ENCODE measurements at places on chromosomes 13 and 19.

- no peak for DNase-seq
These were observed 178.4 kb downstream of the FGF9 start for GRCh38 chr13:21849323-21849722.

DNA sequence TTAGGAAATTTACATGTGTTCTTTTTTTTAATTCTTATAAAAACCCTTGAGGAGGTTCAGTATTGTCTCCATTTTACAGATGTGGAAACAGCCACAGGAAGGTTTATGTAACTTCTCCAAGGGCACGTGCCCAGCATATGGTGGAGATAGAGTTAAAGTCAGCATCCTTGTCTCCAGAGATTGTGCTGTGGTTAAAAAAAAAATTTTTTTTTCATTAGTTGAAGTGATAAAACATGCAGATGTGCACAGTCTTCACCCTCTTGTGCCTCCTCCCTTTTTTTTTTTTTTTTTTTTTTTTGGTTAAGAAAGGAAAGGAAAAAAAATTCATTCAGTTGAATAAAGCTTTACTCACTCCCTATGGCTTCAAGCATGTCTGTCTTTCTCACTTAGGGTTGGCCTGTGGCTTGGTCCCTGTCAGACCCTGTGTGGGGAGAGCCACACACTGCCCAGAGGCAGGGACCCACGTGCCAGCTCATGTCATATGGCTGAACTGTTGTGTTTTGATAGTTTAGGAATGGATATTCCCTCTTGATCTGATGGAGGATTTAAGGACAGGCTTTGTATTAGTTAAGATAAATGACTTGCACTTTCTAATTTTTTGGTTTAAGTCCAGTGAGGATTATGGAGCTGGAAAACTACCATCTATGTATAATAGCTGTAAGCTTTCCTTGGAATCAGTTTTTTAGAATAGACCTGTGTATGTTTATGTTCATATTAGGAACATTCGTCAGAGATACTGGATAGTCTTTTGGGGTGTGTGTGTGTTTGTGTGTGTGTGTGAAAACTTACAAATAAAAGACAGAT lies 19.3 kb downstream of the RNASEH2B start:
- no peak for DNase-seq

DNA sequence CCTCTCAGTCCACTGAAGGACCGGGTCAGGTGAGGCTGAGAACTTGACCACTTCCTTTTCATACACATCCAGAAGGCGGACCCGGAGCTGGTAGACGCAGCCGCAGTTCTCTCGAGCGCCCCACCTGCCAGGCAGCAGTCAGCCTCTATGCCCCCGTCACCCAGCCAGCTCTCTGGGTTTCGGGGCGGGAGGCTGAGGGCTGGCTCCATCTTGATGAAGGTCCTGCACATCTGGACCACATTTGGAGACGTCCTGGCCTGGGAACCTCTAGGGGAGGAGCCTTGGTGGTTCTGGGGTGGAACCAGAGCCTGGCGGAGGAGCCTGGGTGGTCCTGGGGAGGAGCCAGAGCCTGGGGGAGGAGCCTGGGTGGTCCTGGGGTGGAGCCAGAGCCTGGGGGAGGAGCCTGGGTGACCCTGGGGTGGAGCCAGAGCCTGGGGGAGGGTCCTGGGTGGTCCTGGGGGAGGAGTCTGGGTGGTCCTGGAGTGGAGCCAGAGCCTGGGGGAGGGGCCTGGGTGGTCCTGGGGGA lies 14.3 kb downstream of the MRPS12 start:
- no peak for DNase-seq

DNA sequence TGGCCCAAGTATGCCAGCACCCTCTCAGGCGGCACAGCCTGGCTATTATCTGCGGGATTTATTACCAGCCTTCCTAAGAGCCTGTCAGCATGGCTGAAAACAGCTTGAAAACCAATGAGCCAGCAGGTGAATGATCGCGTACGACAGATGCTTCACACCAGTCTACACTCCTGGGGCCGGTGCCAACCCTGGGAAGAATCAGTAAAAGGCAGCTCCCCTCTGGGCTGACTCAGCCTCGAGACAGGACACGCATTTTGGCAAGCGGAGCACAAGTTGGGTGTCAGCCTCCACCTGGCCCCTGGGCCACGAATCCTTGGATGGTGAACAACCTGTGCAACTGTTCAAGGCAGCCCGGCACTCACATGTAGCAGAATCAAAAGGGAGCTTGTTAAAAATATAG lies 15.6 kb downstream of the EMP3 start:
- DNase-seq, result no peak

GRCh38 chr13:68056816-68057710 lies 826.9 kb upstream of the PCDH9 start:
- DNase-seq, result no peak

DNA sequence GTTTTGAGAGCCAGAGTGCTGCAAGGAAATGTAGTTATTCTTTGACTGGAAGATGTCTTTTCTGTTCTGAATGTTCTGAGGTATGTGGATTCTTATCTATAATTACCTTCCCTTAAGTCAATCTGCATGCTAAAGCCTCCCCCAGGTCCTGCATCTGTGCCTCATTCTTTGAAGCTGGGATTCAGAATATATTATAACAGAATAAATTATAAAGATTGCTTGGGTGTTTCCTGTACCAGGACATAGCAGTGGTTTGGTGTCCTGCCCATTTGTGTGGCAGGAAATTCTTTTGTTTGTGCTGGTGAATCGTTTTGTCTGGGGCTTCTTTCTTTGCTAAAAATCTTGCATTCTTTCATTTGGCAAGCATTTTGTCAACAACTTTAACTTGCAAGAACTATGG lies 60.2 kb downstream of the ITGBL1 start:
- no peak for DNase-seq

GRCh38 chr13:63516124-63516523 lies 2100.5 kb upstream of the PCDH20 start:
- no peak for DNase-seq

DNA sequence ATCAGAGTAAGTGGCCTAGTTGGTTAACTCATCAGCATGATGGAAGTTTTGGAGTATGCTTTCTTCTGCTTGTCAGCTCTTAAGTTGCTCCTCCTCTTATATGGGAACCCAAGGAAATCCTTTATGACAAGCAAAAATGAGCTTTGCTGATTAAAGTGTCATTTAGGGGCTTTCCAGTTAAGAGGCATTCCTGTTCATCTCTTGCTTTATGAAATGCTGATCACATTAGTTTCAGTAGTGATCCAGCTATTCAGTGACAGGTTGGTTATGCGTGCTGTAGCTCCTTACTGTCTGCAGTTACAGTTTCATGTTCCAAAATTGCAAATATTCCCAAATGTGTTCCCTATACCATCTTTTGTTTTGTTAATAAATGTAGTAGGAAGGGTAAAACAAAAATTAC lies 146.6 kb downstream of the CDK8 start:
- DNase-seq, result no peak

DNA sequence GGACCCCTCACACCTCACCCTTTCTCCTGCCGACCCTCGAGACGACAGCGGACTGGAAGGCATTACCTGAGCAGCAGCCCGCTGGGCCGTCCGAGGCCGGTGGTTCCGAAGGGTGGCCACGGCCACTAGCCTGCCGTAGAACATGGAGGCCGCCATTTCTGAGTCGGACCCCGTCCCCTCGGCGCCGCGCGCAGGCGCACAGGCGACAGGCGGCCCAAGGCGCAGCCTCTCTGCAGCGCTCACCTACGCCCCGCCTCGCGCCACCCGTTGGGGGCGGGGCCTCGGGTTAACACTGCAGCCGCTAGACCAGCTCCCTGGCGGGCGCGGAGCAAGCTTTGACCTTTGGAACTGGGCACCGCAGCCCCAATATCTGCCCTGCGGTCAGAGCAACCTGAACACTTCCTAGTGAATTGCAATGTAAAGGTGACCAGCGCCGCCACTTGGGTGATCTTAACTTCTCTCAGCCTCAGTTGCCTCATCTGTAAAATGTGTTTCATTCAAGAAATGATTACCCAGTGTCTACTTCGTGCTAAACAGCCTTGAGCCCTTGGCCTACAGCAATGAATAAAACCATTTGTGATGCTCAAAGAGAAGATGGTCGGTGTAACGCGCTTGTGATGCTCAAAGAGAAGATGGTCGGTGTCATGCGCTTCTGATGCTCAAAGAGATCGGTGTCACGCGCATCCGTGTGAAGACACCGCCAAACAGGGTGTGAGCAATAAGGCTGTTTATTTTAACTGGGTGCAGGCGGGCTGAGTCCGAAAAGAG lies at the start of gene SUCLA2:
TSS of gene SUCLA2 (minus strand) at position 160 of the 768 bp plus-strand sequence. CDS start at position 156, 4 bp downstream.
- DNase-seq, result peak; percentile 98

- DNase-seq, result no peak
These were observed 64.2 kb upstream of the ZNF599 start for GRCh38 chr19:34837262-34837661.

GRCh38 chr19:49546825-49547565 lies 19.2 kb downstream of the RCN3 start:
- no peak for DNase-seq

DNA sequence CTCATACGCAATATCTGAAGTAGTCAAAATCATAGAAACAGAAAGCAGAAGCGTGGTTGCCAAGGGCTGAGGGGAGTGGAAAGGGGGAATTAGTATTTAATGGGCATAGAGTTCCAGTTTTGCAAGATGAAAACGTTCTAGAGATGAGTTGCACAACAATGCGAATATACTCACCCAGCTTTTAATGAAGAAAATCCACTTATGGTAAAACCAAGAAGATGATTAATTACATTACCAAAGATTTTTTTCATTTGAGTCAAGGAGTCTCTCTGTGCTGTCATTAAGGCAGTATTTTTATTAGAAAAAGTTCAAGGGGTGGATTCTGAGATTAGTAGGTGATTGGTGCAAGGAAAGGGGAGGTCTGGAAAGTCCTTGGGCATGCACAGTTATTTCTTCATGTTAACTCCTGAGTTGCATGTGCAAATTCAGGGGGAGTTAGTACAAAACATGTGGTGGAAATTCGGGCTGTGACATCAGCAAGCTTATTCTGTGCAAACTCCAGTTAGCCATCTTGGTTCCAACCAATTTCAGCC lies 6.9 kb upstream of the CBY2 start:
- DNase-seq, result no peak

DNA sequence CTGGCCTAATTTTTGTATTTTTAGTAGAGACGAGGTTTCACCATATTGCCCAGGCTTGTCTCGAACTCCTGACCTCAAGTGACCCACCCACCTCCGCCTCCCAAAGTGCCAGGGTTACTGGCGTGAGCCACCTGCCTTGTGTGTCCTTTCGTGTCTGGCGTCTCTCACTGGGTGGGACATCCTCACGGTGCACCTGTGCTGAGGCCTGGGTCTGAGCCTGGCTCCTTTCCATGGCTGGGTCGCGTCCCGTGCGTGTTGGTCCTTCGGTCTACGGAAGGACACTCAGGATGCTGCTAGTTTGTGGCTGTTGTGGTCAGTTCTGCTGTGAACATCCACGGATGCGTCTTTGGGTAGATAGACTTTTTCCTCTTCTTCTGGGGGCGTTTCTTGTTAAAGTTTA lies 19.6 kb downstream of the PIAS4 start:
- DNase-seq, result no peak

GRCh38 chr19:15671237-15671821 lies 1.6 kb upstream of the CYP4F12 start:
- no peak for DNase-seq

GRCh38 chr19:47679922-47680857 lies 33.0 kb upstream of the EHD2 start:
- no peak for DNase-seq

- peak; percentile 28 for DNase-seq
These were observed 36.0 kb upstream of the GPI start for GRCh38 chr19:34328982-34329381.

DNA sequence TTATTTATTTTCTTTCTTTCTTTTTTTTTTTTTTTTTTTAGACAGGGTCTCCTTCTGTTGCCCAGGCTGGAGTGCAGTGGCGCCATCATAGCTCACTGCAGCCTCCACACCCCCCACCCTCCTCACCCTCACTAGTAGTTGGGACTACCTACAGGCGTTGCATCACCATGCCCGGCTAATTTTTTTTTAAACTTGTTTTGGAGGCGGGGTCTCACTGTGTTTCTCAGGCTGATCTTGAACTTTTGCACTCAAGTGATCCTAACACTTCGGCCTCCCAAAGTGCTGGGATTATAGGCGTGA lies 33.6 kb downstream of the GJA3 start:
- DNase-seq, result no peak

Measured in mesenteric fat pad (tissue), 1 donor.